Gastroesophageal sphincter (tissue), 4 donors: ENCODE measurements at places on chromosomes 11 and 22. TPM values are rescaled to one million over a fixed set of nuclear protein-coding genes. Genes with fewer than 3 reads are reported as not detected.

The ACRV1 gene
- not detected for total RNA-seq

DNA sequence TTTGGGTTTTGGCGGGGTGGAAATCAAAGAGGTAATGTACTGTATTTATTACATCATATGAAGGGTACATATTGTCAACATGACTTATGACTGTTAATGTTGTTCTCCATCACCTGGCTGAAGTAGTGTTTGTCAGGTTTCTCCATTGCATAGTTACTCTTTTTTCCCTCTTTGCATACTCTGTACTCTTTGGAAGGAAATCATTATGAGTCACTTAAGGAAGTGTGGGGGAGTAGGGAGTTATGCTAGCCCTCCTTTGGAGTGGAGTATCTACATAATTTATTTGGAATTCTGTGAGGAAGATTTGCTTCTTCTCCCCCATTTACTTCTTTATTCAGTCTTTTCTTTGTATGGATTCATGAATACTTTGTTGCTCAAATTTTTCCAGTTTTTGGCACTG is 3.6 kb upstream of the PGR start:
- H3K27ac ChIP-seq, result no peak overlapping the region
- ATAC-seq, result no peak
- peaks cover 34% of the 10 kb centered on the region for H3K27me3 ChIP-seq
- H3K36me3 ChIP-seq, result no peaks in the 10 kb centered on the region
- peaks cover 19% of the 10 kb centered on the region for H3K4me1 ChIP-seq

DNA sequence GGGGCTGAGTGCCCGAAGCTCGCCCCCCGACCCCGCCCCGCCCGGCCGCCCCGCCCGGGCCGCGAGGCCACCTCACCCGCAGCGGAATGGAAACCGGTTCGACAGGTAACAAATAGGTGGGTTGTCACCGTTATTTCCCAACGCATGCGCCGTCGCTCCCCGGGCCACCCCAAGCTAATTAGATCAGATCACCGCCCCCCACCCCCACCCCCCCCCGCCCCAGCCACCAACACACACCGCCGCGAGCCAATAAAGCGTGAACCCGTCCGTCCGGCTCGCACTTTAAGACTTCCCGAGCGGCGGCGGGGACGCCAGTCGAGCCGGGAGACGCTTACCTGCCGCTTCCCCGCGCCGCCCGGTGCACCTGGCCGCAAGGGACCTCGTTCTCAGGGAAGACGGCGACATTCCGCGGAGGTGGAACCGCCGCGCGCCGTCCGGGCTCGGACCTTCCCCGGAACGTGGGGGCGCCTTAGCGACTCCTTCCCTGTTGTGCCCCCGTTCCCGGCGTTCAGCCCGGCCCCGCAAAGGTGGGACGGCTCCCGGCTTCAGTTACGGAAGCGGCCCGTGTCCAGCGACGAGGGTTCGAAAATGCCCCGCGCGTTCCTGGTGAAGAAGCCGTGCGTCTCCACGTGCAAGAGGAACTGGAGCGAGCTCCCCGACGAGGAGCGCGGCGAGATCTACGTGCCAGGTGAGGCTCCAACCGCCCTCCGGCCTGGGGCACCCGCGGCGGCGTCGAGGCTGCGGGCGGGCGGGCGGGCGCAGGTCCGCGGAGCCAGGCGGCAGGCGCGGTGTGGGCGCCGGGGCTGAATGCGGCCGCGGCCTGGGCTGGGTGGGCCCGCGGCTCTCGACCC is at the start of gene OVOL1:
Gene OVOL1, plus strand, starts transcription at position 278 of the 851 bp plus-strand sequence. Its CDS starts 311 bp downstream, at position 589.
- ATAC-seq, result no peak
- no peak within 1 kb of the TSS for H3K4me3 ChIP-seq
- H3K36me3 ChIP-seq, result no peaks in the 10 kb centered on the region
- H3K4me1 ChIP-seq, result no peaks in the 10 kb centered on the region
- H3K27ac ChIP-seq, result no peak within 1 kb of the TSS

- H3K36me3 ChIP-seq, result no peaks in the 10 kb centered on the region
- no peaks in the 10 kb centered on the region for H3K4me1 ChIP-seq
- H3K27ac ChIP-seq, result no peak overlapping the region
- H3K4me3 ChIP-seq, result no peak overlapping the region
- H3K27me3 ChIP-seq, result no peaks in the 10 kb centered on the region
Observed at GRCh38 chr22:28969401-28970168, 86.2 kb downstream of the ZNRF3 start.

DNA sequence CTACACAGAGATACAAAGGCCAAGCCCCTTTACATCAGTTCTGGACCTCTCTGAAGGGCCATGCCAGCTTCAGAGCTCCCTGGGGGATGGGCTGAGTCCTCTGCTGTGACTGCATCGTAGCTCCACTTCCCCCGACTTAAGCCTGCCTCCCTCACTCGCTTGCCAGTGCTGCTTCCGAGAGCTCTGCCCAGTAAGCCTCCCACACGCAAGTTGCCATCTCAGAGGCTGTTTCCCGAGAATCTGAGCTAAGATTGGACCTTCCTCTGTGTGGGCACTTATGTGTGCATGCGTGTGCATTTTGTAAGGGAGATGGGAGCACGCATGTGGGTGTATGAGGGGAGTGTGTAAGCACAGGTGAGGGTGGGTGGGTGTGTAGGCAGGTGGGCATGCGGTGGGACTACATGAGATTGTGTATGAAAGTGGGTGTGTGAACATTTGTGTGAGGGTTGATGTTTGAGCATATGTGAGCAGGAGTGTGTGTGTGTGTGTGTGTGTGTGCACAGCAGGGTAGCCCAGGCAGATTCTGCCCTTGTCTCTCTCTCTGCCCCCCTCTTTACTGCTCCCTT is 163.0 kb upstream of the SYT13 start:
- no peak for ATAC-seq
- no peak overlapping the region for H3K27ac ChIP-seq
- no peak overlapping the region for H3K4me3 ChIP-seq
- peaks cover 30% of the 10 kb centered on the region for H3K27me3 ChIP-seq
- H3K36me3 ChIP-seq, result no peaks in the 10 kb centered on the region

DNA sequence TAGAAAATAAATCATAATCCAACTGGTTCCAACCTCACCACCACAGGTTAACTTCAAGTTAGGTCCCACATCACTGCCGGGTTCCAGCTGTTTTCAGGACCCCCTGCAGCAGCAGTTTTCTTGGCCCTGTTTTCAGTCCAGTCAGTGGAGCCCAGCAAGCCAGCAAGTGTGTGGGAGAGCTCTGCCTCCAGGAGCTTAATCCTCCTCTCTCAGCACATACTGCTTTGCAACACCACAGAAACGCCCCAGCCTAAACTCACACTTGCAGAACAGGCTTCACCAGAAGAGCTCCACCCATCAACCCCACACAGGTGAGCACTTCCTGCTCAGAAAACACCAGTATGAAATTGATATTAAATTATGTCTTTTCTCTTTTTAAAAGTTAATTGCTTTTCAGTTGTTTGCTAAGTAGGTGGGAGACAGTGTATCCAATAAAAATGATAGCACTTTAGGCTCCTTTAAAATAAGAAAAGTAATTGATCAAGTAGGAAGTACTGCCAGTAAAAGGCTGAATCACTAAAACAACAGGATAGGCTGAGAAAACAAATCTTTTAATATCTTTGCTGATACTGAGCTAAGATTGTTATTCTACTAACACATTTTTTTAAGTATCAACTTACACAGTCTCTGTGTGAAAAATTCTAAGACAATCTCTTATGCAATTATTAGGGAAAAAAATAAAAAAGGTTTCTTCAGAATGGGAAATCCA is 81.5 kb upstream of the TP53AIP1 start:
- H3K36me3 ChIP-seq, result no peaks in the 10 kb centered on the region
- no peaks in the 10 kb centered on the region for H3K27me3 ChIP-seq
- no peak overlapping the region for H3K4me3 ChIP-seq
- ATAC-seq, result no peak
- peaks cover 33% of the 10 kb centered on the region for H3K4me1 ChIP-seq

GRCh38 chr11:34316347-34317035 is 41.3 kb downstream of the ABTB2 start:
- no peaks in the 10 kb centered on the region for H3K27me3 ChIP-seq
- no peaks in the 10 kb centered on the region for H3K36me3 ChIP-seq
- no peak overlapping the region for H3K27ac ChIP-seq
- H3K4me3 ChIP-seq, result no peak overlapping the region
- no peak for ATAC-seq

The CASTOR1 gene
- total RNA-seq, result 16.1 TPM

- no peaks in the 10 kb centered on the region for H3K36me3 ChIP-seq
- H3K4me3 ChIP-seq, result no peak overlapping the region
- no peak for ATAC-seq
- H3K27me3 ChIP-seq, result no peaks in the 10 kb centered on the region
- H3K4me1 ChIP-seq, result peaks cover 1% of the 10 kb centered on the region
Observed at GRCh38 chr11:48164836-48165235, 51.8 kb upstream of the OR4B1 start.

GRCh38 chr11:7525424-7525823 is 11.6 kb downstream of the PPFIBP2 start:
- no peaks in the 10 kb centered on the region for H3K27me3 ChIP-seq
- H3K4me3 ChIP-seq, result no peak overlapping the region
- H3K27ac ChIP-seq, result no peak overlapping the region
- peaks cover 24% of the 10 kb centered on the region for H3K4me1 ChIP-seq
- ATAC-seq, result no peak
- no peaks in the 10 kb centered on the region for H3K36me3 ChIP-seq

DNA sequence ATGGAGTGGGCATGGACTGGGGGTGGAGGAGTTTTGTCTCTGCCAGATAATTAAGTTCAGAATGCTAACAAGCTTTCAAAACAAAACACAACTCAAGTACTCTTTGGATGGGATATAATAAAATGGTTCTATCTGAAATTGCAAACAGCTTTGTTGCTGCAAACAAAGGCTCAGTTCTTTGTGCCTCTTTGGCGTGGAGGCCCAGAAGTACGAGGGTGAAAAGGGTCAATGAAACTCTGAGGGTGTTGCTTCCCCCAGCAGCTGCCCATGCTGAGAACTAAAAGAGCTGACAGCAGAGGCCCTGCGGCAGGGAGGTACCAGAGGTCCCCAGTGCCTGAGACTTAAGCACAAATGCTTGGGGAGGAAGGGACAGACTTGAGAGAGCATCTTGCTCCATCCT is 26.5 kb upstream of the IGSF22 start:
- H3K36me3 ChIP-seq, result no peaks in the 10 kb centered on the region
- H3K4me3 ChIP-seq, result no peak overlapping the region
- no peak for ATAC-seq

DNA sequence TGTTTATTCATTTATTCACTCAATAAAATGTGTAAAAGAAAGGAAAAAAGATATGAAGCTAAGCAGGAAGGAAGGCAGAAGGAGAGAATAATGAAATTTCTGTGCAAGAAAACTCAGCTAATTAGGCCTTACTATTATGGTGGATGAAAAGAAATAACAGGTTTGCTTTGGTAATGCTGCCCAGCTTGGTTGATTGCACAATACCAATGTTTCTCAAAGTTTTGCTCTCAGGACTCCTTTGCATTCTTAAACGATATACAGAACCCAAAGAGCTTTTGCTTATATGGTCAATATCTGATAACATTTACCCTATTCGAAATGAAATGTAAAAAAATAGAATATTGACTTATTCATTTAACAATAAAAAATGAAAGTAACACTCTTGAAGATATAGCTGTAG is 7.3 kb upstream of the CTSC start:
- ATAC-seq, result no peak
- no peaks in the 10 kb centered on the region for H3K4me1 ChIP-seq
- no peaks in the 10 kb centered on the region for H3K27me3 ChIP-seq
- no peak overlapping the region for H3K4me3 ChIP-seq
- no peaks in the 10 kb centered on the region for H3K36me3 ChIP-seq

GRCh38 chr22:36021606-36022153 is 6.9 kb downstream of the RBFOX2 start:
- ATAC-seq, result no peak
- H3K4me1 ChIP-seq, result peaks cover 29% of the 10 kb centered on the region
- H3K4me3 ChIP-seq, result peak overlapping the region; percentile 10
- no peaks in the 10 kb centered on the region for H3K27me3 ChIP-seq
- peak overlapping the region; percentile 70 for H3K27ac ChIP-seq

The ELMOD1 gene
- not detected for total RNA-seq

DNA sequence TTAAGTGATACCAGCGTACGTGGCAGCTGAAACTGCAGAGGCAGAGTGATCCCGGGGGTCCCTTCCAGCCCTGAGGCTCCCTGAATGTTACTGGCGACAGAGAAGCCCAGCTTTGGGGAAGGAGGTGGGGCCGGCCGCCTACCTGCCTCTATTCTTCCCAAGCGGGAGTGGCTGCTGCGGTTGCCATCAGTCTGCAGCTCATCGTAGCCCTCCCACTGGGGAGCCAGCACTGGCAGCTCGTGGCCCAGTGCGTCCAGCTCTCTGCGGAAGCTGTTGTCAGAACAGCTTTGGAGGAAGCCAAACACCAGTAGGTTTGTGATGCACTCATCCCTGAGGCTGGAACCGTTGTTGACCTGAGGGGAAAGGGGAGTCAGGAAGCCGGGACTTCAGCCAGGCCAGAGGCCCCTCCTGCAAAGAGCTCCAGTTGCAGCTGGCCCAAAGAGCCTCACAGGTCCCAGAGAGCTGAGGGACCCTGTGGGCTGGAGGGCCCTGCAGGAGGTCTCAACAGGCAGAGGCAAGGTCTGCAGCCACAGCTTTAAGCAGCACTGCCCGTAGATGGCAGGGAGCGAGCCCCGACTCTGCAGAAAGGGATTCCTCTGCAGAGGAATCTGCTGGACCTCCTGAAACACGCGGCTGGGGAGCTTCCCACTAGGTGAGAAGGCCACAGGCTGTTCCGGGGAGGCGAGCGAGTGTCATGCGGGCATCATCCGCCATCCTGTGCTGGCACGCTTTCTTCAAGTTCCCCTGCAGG is 30.4 kb downstream of the BID start:
- no peak overlapping the region for H3K27ac ChIP-seq
- no peak for ATAC-seq
- no peaks in the 10 kb centered on the region for H3K36me3 ChIP-seq
- no peaks in the 10 kb centered on the region for H3K4me1 ChIP-seq
- no peak overlapping the region for H3K4me3 ChIP-seq
- no peaks in the 10 kb centered on the region for H3K27me3 ChIP-seq

DNA sequence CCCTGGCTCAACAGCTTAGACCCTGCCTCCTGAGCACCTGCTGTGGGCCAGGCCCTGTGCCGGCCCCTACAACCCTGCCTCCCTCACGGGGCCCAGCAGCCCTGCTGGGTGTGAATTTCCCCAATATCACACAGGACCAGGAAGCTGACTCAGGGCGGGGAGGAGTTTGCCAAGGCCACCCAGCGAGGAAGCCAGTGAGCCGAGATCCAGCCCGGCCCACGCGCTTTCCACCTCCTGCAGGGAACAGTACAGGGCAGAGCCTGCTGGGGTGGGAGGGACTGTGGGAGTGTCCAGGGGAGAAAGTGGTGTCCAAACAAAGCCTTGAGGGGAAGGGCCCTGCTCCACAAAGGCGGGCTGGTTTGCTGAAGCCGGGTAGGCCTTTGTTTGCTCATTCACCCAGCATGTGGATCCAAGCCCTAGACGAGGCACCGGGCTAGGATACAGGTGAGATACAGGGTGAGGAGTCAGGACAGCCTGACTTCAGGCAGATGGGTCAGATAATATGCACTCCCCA is 26.8 kb downstream of the RPL3 start:
- peak overlapping the region; percentile 69 for H3K27ac ChIP-seq
- peaks cover 5% of the 10 kb centered on the region for H3K27me3 ChIP-seq
- no peaks in the 10 kb centered on the region for H3K36me3 ChIP-seq
- H3K4me1 ChIP-seq, result peaks cover 31% of the 10 kb centered on the region
- H3K4me3 ChIP-seq, result no peak overlapping the region
- peak; percentile 86 for ATAC-seq

The LMO2 gene
- 7.5 TPM for total RNA-seq

The OR4A16 gene
- total RNA-seq, result not detected

The SCUBE2 gene
- 7.0 TPM for total RNA-seq

GRCh38 chr22:23750714-23751440 is at the start of gene ZNF70:
TSS of gene ZNF70 (minus strand) at chr22:23751112. CDS start at chr22:23745140, 5,972 bp downstream.
- H3K36me3 ChIP-seq, result no peaks in the 10 kb centered on the region
- H3K4me1 ChIP-seq, result peaks cover 11% of the 10 kb centered on the region
- H3K27ac ChIP-seq, result peak within 1 kb of the TSS; percentile 96
- H3K27me3 ChIP-seq, result no peaks in the 10 kb centered on the region

- no peak overlapping the region for H3K4me3 ChIP-seq
- no peaks in the 10 kb centered on the region for H3K27me3 ChIP-seq
- H3K27ac ChIP-seq, result peak overlapping the region; percentile 64
- ATAC-seq, result no peak
- peaks cover 25% of the 10 kb centered on the region for H3K4me1 ChIP-seq
- H3K36me3 ChIP-seq, result no peaks in the 10 kb centered on the region
Observed at GRCh38 chr11:111939836-111940604, 2.9 kb downstream of the DIXDC1 start.
